ENCODE measurements at places on chromosomes 13 and 19. TPM values are rescaled to one million over a fixed set of nuclear protein-coding genes. Genes with fewer than 3 reads are reported as not detected.

- H3K27ac ChIP-seq: no peak overlapping the region
- no peak overlapping the region for H3K4me3 ChIP-seq
- H3K4me1 ChIP-seq: peaks cover 25% of the 10 kb centered on the region
Measured at GRCh38 chr13:39888865-39889810, 233.7 kb downstream of the COG6 start.

DNA sequence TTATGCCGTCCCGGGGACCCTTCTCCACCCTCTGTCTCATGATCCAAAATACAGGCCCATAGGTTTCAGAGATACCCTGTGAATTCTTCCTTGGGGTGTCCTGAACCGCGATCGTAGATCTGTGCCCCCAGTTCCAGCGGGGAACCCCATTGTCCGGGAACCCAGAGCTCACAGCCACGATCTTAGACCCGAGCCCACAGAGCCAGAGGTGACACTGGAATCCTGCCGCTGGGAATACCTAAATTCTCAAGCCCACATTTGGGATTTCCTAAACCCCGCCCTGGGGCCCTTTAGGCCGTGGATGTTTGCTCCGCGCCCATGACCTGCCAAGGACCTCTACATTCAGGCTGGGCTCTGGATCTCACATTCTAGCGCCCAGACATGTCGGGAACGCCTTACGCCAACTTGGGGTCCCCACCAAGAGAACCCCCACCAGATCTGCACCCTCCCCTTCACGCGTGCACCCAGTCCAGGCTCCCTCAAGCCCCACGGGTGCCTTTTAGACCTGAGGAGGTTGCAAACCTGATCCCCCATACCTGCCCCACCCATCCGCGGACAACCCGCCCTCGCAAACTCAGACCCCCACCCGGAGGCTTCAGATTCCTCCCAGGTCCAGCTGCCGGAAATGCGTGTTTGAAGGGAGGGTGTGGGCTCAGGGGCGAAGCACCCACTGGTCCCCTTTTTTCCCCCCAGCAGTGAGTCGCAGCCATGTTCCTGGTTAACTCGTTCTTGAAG, 605 bp downstream of the CAPNS1 start:
- H3K4me1 ChIP-seq: peaks cover 5% of the 10 kb centered on the region
- peak overlapping the region; percentile 98 for H3K27ac ChIP-seq
- H3K36me3 ChIP-seq: peaks cover 19% of the 10 kb centered on the region
- peak overlapping the region; percentile 88 for H3K4me3 ChIP-seq

Gene GNG7
- 2.4 TPM for total RNA-seq

- no peak overlapping the region for H3K4me3 ChIP-seq
- no peak for DNase-seq
Measured at GRCh38 chr19:49799798-49800376, 13.2 kb downstream of the FUZ start.

GRCh38 chr19:3557461-3558248, at the start of gene MFSD12:
Gene MFSD12 (minus strand): TSS chr19:3557586. CDS start chr19:3557403, 183 bp downstream.
- peak; percentile 94 for DNase-seq
- H3K4me1 ChIP-seq: no peaks in the 10 kb centered on the region
- H3K27ac ChIP-seq: peak within 1 kb of the TSS; percentile 62
- no peaks in the 10 kb centered on the region for H3K36me3 ChIP-seq

DNA sequence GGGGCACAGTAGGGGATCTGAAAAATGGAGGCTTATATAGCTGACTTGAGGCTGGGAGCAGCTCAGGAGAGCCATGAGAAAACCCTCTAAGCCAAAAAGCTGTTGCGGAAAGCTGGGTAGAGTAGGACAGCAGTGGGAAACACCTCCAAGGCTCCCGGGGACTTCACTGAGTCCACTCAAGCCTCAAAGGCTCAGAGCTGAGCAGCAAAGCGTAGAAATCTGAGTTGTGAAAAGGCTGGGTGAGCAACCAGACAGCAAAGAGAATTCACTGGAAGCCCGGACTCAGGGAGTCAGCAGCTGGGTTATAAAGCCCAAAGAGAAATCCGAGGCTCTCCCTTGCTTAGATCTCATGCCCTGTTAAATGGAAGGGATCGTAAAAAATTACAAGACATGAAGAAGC, 905.0 kb downstream of the EFNB2 start:
- no peaks in the 10 kb centered on the region for H3K27me3 ChIP-seq
- no peak overlapping the region for H3K27ac ChIP-seq
- no peaks in the 10 kb centered on the region for H3K4me1 ChIP-seq
- no peak for DNase-seq
- H3K36me3 ChIP-seq: no peaks in the 10 kb centered on the region

- DNase-seq: no peak
- H3K4me3 ChIP-seq: no peak overlapping the region
- no peaks in the 10 kb centered on the region for H3K27me3 ChIP-seq
- no peaks in the 10 kb centered on the region for H3K4me1 ChIP-seq
Measured at GRCh38 chr13:19057588-19058340, 123.9 kb downstream of the TUBA3C start.

GRCh38 chr19:46537136-46538097, 41.8 kb upstream of the PNMA8B start:
- DNase-seq: peak; percentile 42
- no peak overlapping the region for H3K27ac ChIP-seq
- no peaks in the 10 kb centered on the region for H3K4me1 ChIP-seq
- H3K36me3 ChIP-seq: no peaks in the 10 kb centered on the region

DNA sequence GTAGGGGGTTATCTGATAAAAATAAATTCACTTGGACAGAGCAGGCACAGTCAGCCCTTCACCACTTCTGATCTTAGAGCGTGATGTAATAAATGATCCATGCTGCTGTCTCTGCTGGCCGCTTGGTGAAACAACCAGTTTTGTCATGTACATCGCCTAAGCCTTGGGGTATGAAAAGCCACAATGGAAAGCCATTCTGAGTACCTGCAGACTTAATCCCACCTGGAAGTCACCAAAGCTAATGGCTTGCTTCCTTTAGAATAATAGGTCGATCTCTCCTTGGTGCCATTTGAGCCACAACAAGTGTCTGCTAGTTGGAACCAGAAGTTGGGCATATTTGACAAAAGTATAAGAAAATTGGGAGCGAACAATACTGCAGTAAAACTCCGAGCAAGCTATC, 1649.7 kb upstream of the SPRY2 start:
- DNase-seq: no peak
- H3K4me1 ChIP-seq: no peaks in the 10 kb centered on the region
- H3K27ac ChIP-seq: no peak overlapping the region
- H3K27me3 ChIP-seq: no peaks in the 10 kb centered on the region

- no peaks in the 10 kb centered on the region for H3K27me3 ChIP-seq
- H3K36me3 ChIP-seq: peaks cover 6% of the 10 kb centered on the region
- H3K4me1 ChIP-seq: no peaks in the 10 kb centered on the region
Measured at GRCh38 chr19:49809160-49809940, 3.7 kb downstream of the FUZ start.

Gene ARRDC2
- 50.0 TPM for total RNA-seq

GRCh38 chr13:105035092-105035491, 1500.4 kb downstream of the EFNB2 start:
- H3K36me3 ChIP-seq: no peaks in the 10 kb centered on the region
- DNase-seq: no peak
- H3K27ac ChIP-seq: no peak overlapping the region
- H3K4me3 ChIP-seq: no peak overlapping the region

DNA sequence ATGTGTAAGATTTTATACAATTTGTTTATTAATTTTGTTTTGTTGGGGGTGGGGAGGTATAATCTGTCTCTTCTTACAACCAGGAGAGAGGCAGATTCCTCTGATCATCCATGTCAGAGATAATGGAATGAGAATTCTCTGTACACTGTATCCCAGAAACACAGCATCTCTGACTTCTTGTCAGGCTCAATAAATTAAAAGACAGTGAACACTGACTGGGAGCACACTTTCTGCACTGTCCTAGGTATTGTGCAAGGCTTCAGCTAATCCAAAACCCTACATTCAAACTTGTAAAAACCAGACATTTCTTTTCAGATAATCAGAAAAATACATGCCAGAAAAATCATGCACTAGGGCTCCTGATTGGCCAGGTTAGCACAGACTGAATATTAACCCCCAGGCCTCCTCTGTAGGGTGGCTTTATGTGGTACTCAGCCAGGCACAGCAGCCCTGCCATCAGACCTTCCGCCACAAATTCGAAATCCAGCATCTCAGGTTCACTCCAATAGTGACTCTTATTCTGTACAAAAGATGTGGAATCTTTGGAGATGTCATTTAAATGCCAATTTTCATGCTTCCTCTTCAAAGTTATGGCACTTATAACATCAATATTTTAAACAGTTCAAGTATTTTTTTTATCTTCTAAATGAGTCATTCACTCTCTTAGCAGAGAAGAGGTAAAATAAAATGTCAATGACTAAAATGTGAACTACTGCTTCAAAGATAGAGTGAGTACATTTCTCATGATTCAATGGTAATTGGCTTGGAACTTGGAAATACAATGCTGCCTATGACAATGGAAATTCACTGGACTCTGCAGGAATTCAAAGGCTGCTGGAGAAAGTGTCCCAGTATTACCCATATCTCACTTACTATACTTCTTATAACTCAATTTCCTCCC, 211.5 kb downstream of the KLF12 start:
- peaks cover 15% of the 10 kb centered on the region for H3K4me1 ChIP-seq
- DNase-seq: no peak
- no peaks in the 10 kb centered on the region for H3K27me3 ChIP-seq
- H3K4me3 ChIP-seq: no peak overlapping the region
- H3K36me3 ChIP-seq: no peaks in the 10 kb centered on the region

GRCh38 chr19:12092956-12093355, 28.4 kb downstream of the ZNF844 start:
- H3K36me3 ChIP-seq: peaks cover 7% of the 10 kb centered on the region
- DNase-seq: peak; percentile 35
- H3K4me3 ChIP-seq: no peak overlapping the region
- H3K27ac ChIP-seq: no peak overlapping the region
- H3K4me1 ChIP-seq: no peaks in the 10 kb centered on the region

DNA sequence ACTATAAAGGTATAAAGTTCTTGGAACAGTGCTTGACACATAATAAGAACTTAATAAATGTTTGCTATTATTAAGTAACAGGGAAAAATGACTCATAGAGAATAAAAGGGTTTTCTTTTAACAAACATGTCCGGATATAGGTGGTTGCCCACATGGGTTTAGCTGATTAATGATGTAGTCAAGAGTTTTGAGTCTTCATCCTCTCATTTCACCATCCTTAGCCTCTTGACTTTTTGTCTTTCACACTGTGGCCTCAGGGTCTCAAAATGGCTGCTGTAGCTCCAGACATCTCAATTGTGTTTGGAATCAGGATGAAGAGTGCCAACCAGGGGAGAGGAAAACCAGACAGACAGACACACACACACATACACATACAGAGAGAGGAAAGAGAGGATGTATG, 97.9 kb downstream of the HSPH1 start:
- DNase-seq: no peak
- H3K36me3 ChIP-seq: no peaks in the 10 kb centered on the region
- no peaks in the 10 kb centered on the region for H3K27me3 ChIP-seq
- no peaks in the 10 kb centered on the region for H3K4me1 ChIP-seq
- H3K4me3 ChIP-seq: no peak overlapping the region

Gene HTR2A
- total RNA-seq: 1.1 TPM

Gene COL4A2
- 627 TPM for total RNA-seq

DNA sequence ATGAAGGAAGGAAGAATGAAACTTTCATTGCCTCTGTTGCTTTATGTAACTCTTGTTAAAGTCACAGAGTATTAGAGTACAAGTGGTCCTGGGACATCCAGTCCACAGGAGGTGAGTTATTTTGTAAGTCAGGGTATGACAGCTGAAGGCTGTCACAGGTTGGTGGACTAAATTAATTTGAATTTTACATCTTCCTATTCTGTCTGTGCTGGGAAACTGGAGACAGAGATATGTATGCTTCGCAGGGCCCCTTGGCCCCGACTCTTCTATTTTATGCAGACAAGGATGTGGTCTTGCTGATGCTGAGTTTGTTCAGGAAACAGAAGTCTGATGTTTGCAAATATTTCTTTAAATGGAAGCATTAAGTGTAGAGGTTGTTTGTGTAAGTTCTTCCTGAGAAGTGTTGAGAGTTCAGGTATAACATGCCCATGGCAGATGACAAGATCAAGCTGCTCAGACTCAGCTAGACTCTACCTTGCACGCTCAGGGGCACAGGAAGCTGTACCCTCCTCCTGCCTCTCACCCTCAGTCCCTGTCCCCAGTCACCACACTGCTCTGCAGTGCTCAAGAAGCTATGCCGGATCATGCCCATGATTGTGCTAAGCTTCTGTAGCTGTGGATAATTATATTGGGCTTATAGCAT, 23.4 kb downstream of the RASL11A start:
- H3K27ac ChIP-seq: no peak overlapping the region
- no peaks in the 10 kb centered on the region for H3K36me3 ChIP-seq
- no peak for DNase-seq
- no peak overlapping the region for H3K4me3 ChIP-seq

Gene USE1
- 33.5 TPM for total RNA-seq

GRCh38 chr19:17300992-17301619, 2.1 kb downstream of the ABHD8 start:
- no peak for DNase-seq
- no peak overlapping the region for H3K4me3 ChIP-seq
- peaks cover 24% of the 10 kb centered on the region for H3K4me1 ChIP-seq
- H3K27ac ChIP-seq: no peak overlapping the region
- peaks cover 6% of the 10 kb centered on the region for H3K36me3 ChIP-seq

Gene PEAK3
- 6.7 TPM for total RNA-seq

DNA sequence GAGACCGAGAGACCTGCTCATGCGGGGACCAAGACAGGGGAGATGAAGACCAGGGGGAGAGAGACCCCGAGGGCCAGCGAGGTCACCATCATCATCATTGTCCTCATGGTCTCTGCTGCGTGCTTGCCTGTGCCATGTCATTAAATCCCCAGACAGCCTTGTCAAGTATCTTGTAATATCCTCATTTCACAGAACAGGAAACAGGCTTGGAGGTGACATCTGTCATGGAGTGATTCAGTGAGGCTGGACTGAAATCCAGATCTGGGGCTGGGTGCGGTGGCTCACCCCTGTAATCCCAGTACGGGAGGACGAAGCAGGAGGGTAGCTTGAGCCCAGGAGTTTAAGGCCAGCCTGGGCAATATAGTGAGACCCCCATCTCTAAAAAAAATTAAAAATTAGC, 5.9 kb upstream of the NANOS2 start:
- no peaks in the 10 kb centered on the region for H3K4me1 ChIP-seq
- no peak for DNase-seq
- no peak overlapping the region for H3K27ac ChIP-seq
- no peaks in the 10 kb centered on the region for H3K27me3 ChIP-seq

GRCh38 chr19:42596391-42597072, 1.8 kb upstream of the CEACAM8 start:
- H3K4me1 ChIP-seq: no peaks in the 10 kb centered on the region
- H3K36me3 ChIP-seq: no peaks in the 10 kb centered on the region
- no peak overlapping the region for H3K4me3 ChIP-seq
- peak; percentile 5 for DNase-seq
